B cell (primary cell): ENCODE measurements at places on chromosomes 13 and 19. TPM values are rescaled to one million over a fixed set of nuclear protein-coding genes. Genes with fewer than 3 reads are reported as not detected.
A peak's percentile ranks its signal among the peaks of the same experiment; 100 is the strongest.

DNA sequence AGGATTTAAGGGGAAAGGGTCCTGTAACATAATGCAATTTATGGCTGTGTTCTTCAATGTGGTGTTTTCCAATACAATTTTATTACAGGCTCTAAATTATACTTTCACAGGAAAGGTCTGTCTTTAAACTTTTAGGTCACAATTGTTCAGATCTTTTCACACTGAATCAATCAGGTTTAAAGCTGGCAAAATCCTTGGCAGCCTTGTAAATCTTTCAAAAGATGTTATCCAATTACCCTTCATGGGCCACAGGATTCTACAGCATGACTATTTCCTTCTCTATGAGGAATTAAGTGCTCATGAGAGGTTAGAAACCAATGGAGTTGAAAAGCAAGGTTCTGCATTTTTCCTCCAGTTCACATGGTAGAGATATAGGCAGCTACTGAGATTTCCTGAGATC is 211.5 kb upstream of the MIR17HG start:
- no peak for DNase-seq

ZNF221 gene
- total RNA-seq, result 5.0 and 7.0 TPM in 2 replicates

CYP4F11 gene
- not detected in 2 replicates for total RNA-seq

GRCh38 chr13:24629320-24629719 is 50.9 kb upstream of the ATP12A start:
- no peak for DNase-seq

SIGLEC12 gene
- not detected in 2 replicates for total RNA-seq

NR2F6 gene
- 4.9 and 5.1 TPM in 2 replicates for total RNA-seq

GRCh38 chr19:49213791-49214190 is 56.2 kb downstream of the TRPM4 start:
- DNase-seq, result no peak

DNA sequence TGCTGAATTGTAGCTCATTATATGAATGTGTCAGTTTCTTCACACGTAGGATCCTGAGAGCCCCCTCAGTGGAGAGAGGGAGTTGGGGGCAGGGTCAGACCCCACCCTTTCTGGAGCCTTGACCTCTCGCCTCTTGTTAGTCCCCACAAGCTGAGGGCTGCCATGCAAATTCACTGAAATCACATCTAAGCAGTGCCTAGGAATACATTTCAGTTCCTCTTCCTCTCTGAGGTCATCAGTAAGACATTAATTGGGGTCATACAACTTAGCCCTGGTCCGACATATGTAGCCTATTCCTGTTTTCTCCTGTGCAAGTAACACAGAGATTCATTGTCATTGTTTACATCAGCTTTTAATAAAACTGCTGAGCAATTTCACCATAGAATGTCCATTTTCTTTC is 30.0 kb downstream of the MYO9B start:
- peak; percentile 64 for DNase-seq

ZSWIM4 gene
- 10.1 and 10.6 TPM in 2 replicates for total RNA-seq

GRCh38 chr19:45076029-45076850 is at the start of gene ZNF296:
TSS of gene ZNF296 (minus strand) at chr19:45076478. CDS start at chr19:45076373, 105 bp downstream.
- peak; percentile 91 for DNase-seq

- DNase-seq, result peak; percentile 52
Measured at GRCh38 chr19:14786421-14786851, 8.1 kb upstream of the ADGRE2 start.

DNA sequence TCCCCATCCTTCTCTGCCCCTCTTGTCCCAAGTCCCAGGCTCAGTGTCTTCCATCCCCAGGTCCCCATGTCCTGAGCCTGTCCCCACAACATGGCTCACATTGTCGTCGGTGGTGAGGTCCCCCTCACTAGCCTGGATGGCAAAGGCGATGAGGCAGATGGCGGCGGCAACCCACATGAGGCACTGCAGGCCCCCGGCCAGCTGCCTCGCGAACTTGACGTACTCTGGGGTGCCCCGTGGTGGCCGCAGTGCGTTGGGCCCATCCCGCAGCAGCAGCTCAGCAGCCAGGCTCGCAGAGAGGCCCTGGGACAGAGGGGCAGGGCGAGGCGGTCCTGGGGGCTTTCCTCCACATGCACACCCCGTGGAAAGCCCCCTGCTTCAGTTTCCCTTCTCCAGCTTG is 1.1 kb downstream of the ATP4A start:
- DNase-seq, result no peak

EIF3K gene
- total RNA-seq, result 284 and 295 TPM in 2 replicates

- DNase-seq, result no peak
Measured at GRCh38 chr13:92966900-92967299, 259.7 kb upstream of the GPC6 start.

MVB12A gene
- 26.8 and 33.6 TPM in 2 replicates for total RNA-seq

ZNF543 gene
- 16.7 and 19.6 TPM in 2 replicates for total RNA-seq

PARP4 gene
- total RNA-seq, result 88.4 and 88.8 TPM in 2 replicates
